ENCODE measurements at places on chromosomes 6 and 20.

DNA sequence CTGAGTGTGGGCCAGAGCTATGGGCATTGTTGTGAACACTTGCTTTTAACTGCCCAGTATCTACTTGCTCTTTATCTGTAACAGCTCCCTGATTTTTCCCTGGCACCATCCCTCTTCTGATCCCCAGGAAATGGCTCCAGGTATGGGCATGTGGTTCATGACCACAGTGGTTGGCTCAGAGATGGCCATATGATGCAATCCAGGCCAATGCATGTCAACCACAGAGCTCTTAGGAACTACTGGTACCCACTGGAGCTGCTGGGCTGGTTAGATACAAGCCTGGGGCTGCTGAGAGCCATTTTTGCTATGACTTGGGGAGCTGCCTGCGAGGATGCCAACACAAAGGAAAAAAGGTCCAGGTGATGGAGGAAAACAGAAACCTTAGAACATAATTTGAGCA, 55.6 kb downstream of the KCNB1 start:
- DNase-seq = no peak

- DNase-seq = no peak
These were observed 485.7 kb upstream of the JARID2 start for GRCh38 chr6:14759976-14760672.

GRCh38 chr20:35011589-35012226, 56.0 kb downstream of the MYH7B start:
- DNase-seq = no peak

- DNase-seq = no peak
These were observed at the start of gene LAMA5 for GRCh38 chr20:62367136-62367632. LAMA5 (minus strand) TSS chr20:62367312; CDS start chr20:62367245, 67 bp downstream.

- DNase-seq = no peak
These were observed 74.9 kb upstream of the SMLR1 start for GRCh38 chr6:130752267-130752666.

All from stimulated activated CD8-positive, alpha-beta memory T cell treated with anti-CD3 and anti-CD28 coated beads, Interleukin-15, amount 100 ng/mL, for 1 hour (primary cell).